ENCODE measurements at places on chromosomes 5 and 9.

DNA sequence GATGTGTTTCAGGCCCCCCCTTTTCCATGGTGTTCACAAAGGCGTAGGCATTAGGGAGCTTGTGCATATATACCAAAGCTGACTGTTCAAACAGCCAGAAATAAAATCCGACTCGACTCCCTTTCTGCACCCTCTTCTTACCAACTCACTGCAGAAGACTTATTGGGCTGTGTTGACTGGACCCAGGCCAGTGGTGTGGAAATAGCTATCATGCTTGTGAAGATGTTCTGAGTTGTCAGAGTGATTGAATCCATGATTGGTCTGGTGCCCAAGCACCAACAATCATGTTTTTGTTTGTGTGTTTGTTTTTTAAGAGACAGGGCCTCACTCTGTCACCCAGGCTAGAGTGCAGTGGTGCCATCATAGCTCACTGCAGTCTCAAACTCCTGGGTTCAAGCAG lies 21.6 kb downstream of the TJP2 start:
- no peak for DNase-seq

GRCh38 chr5:14465116-14465515 lies 116.5 kb upstream of the OTULINL start:
- no peak for DNase-seq

- DNase-seq = no peak
Observed at GRCh38 chr5:154363411-154363810, 82.4 kb upstream of the SAP30L start.

GRCh38 chr5:61965490-61965889 lies 340.5 kb upstream of the KIF2A start:
- DNase-seq = no peak

DNA sequence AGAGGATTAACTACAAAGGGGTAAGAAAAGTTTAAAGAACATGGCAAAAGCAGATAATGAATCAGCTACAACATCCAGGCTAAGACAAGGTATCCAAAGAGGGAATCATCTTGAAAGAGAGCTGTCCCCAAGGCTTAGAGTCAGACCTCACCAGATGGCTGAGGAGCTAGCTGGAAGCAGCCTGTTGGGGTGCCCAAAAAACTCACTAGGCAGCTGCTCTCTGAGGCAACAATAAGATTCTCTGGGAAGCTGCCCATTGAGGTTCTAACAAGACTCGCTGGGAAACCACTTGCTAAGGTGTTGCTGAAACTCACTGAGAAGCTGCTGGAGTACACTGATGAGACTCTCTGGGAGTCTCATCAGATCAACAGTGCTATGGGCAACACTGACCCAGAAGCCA lies 185.2 kb downstream of the CETN3 start:
- no peak for DNase-seq

GRCh38 chr9:128293091-128293490 lies 17.0 kb downstream of the SWI5 start:
- DNase-seq = no peak

Measured in HT-29 (cell line).